ENCODE measurements at places on chromosomes 5 and 9.

GRCh38 chr9:85927076-85927475, 13.9 kb upstream of the NAA35 start:
- DNase-seq = no peak

DNA sequence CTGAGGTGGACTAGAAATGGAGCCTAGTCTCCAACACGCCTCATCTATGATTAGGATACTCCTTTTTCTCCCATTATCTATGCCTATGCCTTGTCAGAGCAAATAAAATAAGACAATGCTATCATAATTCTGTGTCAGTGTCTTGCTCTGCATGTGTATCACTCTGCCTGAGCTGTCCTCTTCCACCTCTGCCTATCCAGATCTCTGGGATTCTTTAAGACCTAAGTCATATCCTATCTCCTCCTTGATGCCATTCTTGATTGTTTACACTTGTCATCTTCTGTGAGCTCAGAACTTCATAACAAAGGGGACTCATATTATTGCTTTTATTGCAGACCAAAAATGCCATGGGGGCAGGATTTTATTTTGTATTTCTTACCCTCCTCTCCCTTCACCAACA, 351.2 kb upstream of the C9orf72 start:
- DNase-seq = no peak

DNA sequence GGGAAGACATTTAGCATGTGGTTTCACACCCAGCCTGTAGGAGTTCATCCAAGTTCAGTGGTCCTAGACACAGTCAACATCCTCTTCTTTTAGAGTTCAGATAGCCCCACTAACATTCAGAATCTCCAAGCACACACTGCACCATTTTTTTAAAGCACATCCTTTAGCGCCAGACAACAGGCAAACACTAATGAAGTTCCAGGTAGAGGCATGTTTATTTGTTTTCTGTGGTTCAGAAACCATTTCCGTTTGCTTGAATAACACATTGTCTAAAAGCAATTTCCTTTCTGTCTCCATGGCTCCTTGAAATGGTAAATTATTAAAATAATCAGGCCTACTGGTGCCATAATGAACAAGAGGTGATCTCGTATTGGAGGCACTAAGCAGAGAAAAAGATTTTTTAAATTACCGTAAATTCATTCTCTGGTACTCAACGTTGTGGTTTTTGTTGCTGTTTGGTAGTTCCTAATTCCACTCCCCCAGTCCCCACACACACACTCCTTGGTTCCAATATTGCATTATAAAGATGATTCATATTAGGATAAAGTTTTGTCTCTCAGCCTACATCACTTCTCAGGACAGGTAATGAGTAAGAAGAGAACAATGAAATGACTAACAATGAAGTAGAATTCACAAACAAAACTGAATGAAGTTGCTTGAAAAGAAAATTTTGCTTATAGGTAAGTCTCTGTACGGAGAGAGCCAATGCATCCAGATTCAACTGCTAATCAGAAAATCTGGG, 153.1 kb downstream of the PCSK1 start:
- DNase-seq = no peak

DNA sequence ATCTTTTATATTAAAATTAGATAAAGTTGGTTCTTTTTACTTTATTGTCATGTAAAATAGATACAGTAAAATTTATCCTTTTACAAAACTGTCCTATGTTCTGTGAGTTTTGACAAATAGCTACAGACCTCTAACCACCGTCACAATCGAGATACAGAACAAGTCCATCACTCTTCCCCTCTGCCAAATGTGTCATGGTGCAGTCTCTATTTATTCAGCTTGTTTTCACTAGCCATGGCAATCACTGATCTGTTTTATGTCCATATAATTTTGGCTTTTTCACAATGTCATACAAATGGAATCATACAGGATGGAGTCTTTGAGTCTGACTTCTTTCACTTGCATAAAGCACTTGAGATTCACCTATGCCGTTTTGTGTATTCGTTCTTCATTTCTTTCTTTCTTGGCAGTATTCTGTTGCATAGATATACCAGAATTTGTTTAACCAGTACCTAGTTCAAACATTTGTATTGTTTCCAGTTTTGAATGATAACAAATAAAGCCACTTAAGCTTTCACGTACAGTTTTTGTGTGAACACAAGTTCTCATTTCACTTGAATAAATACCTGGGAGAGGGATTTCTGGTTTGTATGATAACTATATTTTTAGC, 273.2 kb upstream of the MPDZ start:
- DNase-seq = no peak

Measured in cortex of kidney (tissue), 1 donor.